ENCODE measurements at places on chromosomes 13 and 19.

GRCh38 chr19:2034729-2035589, 16.1 kb downstream of the MKNK2 start:
- DNase-seq = peak; percentile 77

GRCh38 chr19:17748884-17749638, 2.2 kb upstream of the FCHO1 start:
- DNase-seq = no peak

DNA sequence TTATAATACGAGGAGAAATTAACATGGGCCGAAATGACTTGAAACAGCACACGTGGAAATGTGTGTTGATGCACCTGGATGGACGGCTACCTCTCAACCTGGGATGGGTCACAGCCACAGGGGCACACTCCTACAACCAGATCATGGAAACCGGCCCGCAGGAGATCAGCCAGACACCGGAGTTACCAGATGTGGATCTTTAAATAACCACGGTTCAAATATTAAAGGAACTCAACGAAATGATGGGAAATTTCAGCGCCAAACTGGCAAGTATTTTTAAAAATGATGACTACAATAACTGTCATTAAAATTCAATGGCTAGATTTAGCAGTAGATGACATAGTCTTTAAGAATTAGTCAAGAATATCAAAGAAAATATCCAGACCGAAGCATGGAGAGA, 166.9 kb upstream of the GPR12 start:
- DNase-seq = no peak

GRCh38 chr13:46522748-46523030, 30.3 kb upstream of the LRCH1 start:
- DNase-seq = no peak

Data from CD4-positive, alpha-beta T cell treated with Interleukin-17A for 1 hour (primary cell).